ENCODE measurements at places on chromosomes 7 and 10.

- DNase-seq: no peak
Observed at GRCh38 chr10:132457328-132458070, 60.5 kb downstream of the PWWP2B start.

- no peak for DNase-seq
Observed at GRCh38 chr7:120724448-120724847, 133.5 kb downstream of the TSPAN12 start.

GRCh38 chr7:99229234-99229633 is 21.3 kb upstream of the KPNA7 start:
- DNase-seq: no peak

GRCh38 chr10:58796242-58796641 is 283.6 kb downstream of the BICC1 start:
- no peak for DNase-seq

GRCh38 chr10:116073001-116073400 is 200.0 kb downstream of the GFRA1 start:
- no peak for DNase-seq

DNA sequence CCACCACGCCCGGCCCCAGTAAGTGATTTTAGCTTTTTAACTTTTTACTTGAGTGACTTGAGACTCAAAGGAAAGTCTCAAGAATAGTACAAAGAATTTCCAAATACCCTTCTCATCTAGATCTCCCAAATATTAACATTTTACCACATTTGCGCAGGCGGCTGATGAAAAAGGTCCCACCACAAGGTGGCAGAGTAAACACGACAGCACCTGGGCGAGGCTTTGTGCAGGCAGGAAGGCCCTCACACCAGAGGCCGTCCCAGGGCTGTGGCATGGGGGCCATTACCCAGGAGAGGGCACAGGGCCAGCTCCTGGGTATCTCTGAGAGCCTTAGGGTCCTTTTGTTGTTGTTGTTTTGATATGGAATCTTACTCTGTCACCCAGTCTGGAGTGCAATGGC is 50.0 kb upstream of the WIPI2 start:
- DNase-seq: no peak

- DNase-seq: no peak
Observed at GRCh38 chr10:78913219-78914059, 155.3 kb upstream of the ZMIZ1 start.

- DNase-seq: no peak
Observed at GRCh38 chr10:122486406-122487080, 25.2 kb downstream of the HTRA1 start.

GRCh38 chr7:105654095-105654686 is 72.9 kb upstream of the EFCAB10 start:
- no peak for DNase-seq
